ENCODE measurements at places on chromosomes 16 and 17.

GRCh38 chr16:89335803-89336485 is 118.4 kb downstream of the ZNF778 start:
- no peak for DNase-seq

- no peak for DNase-seq
Observed at GRCh38 chr17:19295473-19296135, 58.4 kb downstream of the EPN2 start.

GRCh38 chr17:69828087-69828486 is 246.9 kb upstream of the KCNJ16 start:
- DNase-seq, result no peak

DNA sequence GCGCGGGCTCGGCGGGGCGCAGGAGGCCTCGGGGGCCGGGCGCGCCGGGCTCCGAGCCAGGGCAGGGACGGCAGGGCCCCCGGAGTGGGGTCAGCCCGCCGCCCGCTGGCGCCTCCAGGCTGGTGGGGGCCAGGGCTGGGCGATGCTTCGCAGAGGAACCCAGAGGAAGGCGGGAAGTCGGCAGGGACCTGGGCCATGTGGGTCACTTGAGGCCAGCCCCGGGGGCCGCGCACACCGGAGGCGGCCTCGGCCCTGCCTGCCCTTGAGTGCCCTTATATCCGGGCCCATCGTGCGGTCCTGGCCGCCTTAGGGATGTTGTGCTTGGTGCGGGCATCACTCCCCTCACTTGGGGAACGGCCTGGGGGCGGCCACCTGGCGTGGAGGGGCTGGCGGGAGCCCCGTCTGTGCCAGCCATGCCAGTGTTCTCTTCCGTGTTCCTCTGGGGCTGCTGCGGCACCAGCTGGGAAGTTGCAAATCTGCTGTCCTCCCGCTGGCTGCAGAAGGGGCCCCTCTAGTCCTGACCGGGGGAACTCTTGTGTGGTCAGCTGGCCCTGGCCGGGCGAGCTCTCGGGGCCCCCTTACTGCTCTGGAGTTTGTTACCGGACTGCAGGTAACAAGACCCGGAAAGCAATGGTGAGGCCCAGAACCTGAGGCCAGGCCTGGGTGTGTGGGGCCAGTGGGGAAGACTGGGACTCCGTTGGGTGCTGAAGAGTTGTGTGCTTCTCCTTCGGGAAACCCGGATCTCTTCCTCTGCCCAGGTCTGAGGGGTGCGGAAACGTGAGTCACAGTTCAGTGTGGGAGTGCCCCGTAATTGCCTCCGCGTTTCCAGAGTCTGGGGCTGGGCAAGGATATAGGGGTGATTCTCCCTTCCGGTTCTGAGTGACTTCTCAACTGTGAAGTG is 849 bp downstream of the CAPN15 start:
- DNase-seq, result no peak

- DNase-seq, result no peak
Observed at GRCh38 chr17:6135996-6136395, 65.8 kb downstream of the WSCD1 start.

- no peak for DNase-seq
Observed at GRCh38 chr17:55155856-55156560, 108.8 kb upstream of the HLF start.

DNA sequence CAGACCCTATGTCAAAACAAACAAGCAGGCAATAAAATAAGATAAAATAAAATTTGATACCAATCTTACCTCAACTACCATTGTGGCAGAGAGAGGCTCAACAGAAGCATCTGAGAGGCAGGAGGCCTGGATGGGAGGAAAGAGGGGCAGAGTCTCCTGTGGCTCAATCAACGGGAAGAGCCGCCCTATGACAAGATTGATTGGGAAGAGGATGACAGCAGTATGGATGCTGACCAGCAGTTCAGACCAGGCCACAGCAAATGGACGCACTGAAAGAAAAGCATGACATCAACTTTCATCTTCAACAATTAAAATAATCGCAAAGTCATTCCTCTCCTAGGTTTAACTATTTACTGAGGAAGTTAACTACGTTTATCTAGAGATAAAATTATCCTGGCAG is 47.4 kb downstream of the PKD1L3 start:
- no peak for DNase-seq

DNA sequence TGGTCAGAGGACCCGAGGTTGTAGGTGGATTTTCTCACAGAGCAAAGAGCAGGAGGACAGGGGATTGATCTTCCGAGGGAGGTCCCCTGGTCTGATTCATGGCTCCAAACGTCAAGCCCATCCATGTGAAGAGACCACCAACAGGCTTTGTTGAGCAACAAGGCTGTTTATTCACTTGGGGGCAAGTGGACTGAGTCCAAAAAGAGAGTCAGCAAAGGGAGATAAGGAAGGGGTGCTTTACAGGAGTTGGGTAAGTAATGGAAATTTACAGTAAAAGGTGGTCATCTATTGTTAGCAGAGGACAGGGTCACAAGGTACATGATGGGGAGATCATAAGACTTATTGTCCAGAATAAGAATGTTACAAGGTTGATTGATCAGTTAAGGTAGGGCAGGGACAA is 2285.8 kb downstream of the TP53TG3F start:
- no peak for DNase-seq

- no peak for DNase-seq
Observed at GRCh38 chr17:50565402-50566350, 5.2 kb downstream of the CACNA1G start.

GRCh38 chr16:30636599-30636998 is 14.2 kb upstream of the PRR14 start:
- DNase-seq, result no peak

DNA sequence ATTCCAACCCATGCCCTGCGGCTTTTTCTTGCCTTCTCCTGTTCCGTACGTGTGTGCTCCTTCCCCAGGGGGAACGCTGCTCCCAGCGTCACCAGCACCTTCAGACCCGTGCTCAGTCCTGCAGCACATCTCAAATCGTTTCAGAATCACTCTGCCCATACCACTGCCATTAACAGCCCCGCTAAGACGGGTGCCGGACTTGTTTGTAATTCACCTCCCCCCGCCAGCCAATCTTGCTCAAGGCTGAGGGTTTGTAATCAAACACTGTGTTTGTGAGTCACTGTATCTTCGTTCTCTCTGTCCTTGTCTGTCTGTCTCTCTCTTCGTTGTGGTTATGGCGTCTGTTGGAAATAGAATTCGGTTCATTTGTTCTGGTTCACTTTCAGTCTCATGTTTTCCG is 17.3 kb downstream of the CARD14 start:
- no peak for DNase-seq

GRCh38 chr17:2958706-2959222 is 104.6 kb downstream of the OR1D5 start:
- DNase-seq, result no peak

DNA sequence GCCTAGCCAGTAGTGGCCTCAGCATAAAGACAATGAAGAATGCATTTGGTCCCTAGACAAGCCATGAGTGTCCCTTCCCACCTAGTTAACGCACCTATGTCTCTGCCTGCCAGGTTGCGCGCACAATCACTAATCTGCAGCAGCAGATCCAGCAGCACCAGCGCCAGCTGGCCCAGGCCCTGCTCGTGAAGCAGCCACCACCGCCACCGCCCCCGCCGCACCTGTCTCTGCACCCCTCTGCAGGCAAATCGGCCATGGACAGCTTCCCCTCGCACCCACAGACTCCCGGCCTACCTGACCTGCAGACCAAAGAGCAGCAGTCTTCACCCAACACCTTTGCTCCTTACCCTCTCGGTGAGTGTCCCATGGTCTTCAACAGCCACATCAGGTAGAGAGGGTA is 41.8 kb downstream of the TMC6 start:
- DNase-seq, result no peak

DNA sequence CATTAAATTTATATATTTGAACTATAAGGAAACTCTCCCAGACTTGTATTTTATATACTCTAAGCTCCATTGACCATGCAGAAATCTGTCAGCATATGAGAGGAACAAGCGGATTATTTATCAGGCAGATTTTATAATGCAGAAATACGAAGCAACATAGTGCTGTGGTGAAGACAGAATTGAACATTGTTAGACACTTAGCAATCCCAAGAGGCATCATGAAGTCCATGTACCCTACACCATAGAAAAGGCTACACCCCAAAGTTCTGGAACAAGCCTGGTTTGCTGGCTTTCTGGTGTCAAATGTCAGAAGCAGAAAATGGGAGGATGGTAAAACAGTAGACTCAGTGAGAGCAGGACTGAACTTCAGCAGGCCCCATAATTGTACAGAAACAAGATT is 241.1 kb downstream of the PRKCA start:
- no peak for DNase-seq

GRCh38 chr17:78884148-78884825 is 18.7 kb downstream of the CEP295NL start:
- DNase-seq, result no peak

DNA sequence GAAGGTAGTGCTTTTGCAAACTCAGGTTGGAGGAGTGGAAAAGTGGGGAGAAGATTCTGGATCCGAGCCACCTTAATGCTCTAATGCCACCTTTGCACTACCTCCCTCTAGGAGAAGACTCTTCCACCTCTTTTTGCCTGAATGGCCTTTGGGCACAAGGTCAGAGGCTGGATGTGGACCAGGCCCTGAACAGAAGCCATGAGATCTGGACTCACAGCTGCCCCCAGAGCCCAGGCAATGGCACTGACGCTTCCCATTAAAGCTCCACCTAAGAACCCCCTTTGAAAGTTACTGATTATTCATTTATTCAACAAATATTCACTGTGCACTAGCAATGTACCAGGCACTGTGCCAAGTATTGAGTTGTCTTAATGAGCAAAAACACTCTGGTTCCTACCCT is 3.2 kb downstream of the SHBG start:
- no peak for DNase-seq

DNA sequence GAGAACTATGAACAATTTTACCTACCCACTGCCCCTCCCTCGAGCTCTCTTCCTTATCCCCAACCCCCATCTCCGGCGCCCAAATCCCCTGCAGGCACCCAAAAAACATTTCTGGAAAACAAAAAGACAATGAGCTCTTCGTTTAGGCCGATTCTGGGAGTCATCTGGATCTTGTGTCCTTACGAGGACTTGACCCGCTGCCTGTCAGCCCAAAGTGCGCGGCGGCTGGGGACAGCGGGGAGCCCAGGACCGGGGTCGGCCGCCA is 524 bp downstream of the STRADA start:
- DNase-seq, result no peak

- no peak for DNase-seq
Observed at GRCh38 chr16:72938795-72939164, 109.1 kb downstream of the ZFHX3 start.

- peak; percentile 42 for DNase-seq
Observed at GRCh38 chr17:67390646-67391361, 13.7 kb downstream of the PITPNC1 start.

DNA sequence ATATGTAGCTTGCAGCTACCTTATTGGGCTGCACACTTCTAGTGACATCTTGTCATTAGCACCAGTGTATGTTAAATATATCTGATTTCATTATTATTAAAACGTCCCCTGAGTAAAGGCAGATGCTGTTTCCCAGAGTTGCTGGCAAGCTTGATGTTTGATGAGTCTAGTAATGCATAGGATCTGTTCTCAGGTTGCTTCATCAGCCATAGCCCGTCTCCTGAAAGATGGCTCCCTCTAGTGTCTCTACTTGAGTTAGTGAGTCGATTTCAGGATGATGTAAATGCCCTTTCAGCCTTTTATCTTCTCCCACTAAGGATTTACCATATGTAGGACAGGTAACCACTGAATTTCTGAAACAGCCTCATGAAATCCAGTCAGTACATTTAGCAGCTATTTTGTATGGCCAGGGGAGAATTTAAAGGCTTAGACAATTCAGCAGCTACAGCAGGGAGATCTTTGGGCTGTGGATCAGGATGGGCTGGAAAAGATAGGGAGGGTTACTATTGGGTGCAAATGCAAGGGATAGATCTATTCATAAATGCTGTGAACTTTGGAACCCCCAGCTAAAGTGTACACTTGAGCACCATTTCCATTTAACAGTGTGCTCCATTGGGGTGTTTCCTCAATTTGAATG is 376.3 kb downstream of the CNTNAP4 start:
- DNase-seq, result no peak

DNA sequence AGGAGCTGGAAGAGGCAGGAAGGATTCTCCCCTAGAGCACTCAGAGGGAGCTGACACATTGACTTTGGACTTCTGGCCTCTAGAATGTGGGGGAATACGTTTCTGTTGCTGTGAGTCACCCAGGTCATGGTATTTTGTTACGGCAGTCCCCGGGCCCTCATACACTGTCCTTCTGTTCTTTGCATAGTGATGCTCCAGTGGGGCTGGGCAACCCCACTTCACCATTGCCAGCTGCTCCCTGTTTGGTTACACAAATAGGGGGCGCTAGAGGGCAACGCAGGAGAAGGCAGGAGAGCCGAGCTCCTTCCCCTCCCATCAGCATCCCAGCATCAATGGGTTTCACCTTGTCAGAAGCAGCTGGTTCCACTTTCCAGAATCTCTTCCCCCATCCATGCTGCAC is 257.7 kb upstream of the FOXF1 start:
- no peak for DNase-seq

GRCh38 chr17:73255671-73256181 is 6.0 kb downstream of the CPSF4L start:
- peak; percentile 44 for DNase-seq

- no peak for DNase-seq
Observed at GRCh38 chr16:53999841-54000240, 286.7 kb downstream of the IRX3 start.

GRCh38 chr17:28154214-28154613 is 111.7 kb downstream of the NLK start:
- no peak for DNase-seq

DNA sequence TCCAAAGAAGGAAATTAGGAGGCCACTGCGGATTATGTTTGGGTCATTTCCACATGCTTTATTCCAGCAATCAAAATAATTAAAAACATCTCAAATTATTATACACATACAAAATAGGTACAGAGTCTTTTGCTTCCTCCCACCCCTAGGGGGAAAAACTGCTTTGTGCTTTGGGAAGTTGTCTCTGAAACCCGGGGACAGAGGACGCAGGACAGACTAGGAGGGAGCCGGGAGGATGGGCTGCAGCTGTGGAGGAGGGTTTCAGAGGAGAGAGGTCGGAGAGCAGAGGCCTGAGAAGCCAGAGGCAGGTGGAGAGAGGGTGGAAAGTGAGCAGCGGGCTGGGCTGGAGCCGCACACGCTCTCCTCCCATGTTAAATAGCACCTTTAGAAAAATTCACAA is 17.4 kb downstream of the COL1A1 start:
- DNase-seq, result no peak

GRCh38 chr16:67518676-67519075 is 10.0 kb upstream of the RIPOR1 start:
- DNase-seq, result no peak
